ENCODE measurements at places on chromosomes 2 and 18. TPM values are rescaled to one million over a fixed set of nuclear protein-coding genes. Genes with fewer than 3 reads are reported as not detected.

The C2orf66 gene
- total RNA-seq: not detected

The MYOM1 gene
- 0.26 TPM for total RNA-seq

The PSMA8 gene
- total RNA-seq: not detected

The CRYBA2 gene
- not detected for total RNA-seq

The GCG gene
- not detected for total RNA-seq

The AUP1 gene
- total RNA-seq: 366 TPM

The CNTNAP5 gene
- not detected for total RNA-seq

The SMYD5 gene
- total RNA-seq: 47.0 TPM

The TUBA3E gene
- not detected for total RNA-seq

The IKZF2 gene
- 0.32 TPM for total RNA-seq

The ERFE gene
- 29.3 TPM for total RNA-seq

The PLA2R1 gene
- 0.11 TPM for total RNA-seq

The POMC gene
- total RNA-seq: not detected

The LRATD1 gene
- 0.18 TPM for total RNA-seq

The EPB41L3 gene
- total RNA-seq: 107 TPM

The STON1 gene
- total RNA-seq: 3.7 TPM

The BCS1L gene
- 26.8 TPM for total RNA-seq

The AP1S3 gene
- 15.5 TPM for total RNA-seq

Measured in SK-MEL-5 (cell line).